Uterus (tissue), 4 donors: ENCODE measurements at places on chromosomes 3 and 15. TPM values are rescaled to one million over a fixed set of nuclear protein-coding genes. Genes with fewer than 3 reads are reported as not detected.

DNA sequence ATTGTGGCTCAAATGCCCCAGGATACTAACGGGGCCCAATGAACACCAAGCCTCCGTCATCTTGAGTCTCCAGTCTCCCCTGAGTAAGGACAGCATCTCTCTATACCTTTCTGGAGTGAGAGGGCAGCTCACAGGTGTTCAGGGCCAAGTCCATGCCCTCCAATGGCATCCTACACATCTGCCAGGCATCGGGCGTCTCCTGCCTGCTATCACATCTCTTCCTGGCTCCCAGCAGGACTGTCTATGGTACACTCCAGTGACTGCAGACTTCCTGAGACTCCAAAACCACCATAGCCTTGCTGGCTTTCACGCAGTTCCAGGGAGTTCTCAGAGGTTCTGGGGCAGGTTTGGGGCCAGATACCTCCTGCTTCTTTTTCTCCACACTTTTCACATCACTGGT is 28.3 kb downstream of the CX3CR1 start:
- DNase-seq, result no peak
- no peaks in the 10 kb centered on the region for H3K36me3 ChIP-seq
- H3K4me1 ChIP-seq, result no peaks in the 10 kb centered on the region
- H3K27ac ChIP-seq, result no peak overlapping the region

DNA sequence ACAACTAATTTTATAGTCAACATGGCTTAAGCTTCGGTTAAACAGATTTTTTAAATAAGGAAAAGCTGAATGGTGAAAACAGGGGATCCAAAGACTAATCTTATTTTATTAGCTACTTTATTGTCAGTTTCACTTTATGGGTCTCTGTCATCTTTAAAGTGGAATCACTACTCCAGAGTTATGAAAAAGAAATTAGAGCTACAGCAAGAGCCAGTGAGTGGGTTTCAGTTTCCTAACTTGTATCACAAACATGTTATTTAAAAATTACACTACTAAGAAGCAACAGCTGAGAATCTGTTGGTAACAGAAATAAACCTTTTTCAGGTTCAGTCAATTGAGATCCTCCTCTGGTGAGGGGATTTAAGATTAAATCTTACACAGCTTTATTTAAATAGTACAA is 10.0 kb downstream of the PHC3 start:
- DNase-seq, result no peak
- H3K4me1 ChIP-seq, result no peaks in the 10 kb centered on the region
- no peak overlapping the region for H3K4me3 ChIP-seq
- H3K27ac ChIP-seq, result no peak overlapping the region
- H3K27me3 ChIP-seq, result no peaks in the 10 kb centered on the region
- no peaks in the 10 kb centered on the region for H3K36me3 ChIP-seq

GRCh38 chr3:177948716-177949425 is 587.4 kb upstream of the KCNMB2 start:
- H3K4me3 ChIP-seq, result no peak overlapping the region
- H3K4me1 ChIP-seq, result no peaks in the 10 kb centered on the region
- DNase-seq, result no peak
- H3K27ac ChIP-seq, result no peak overlapping the region

- H3K36me3 ChIP-seq, result no peaks in the 10 kb centered on the region
- H3K27me3 ChIP-seq, result no peaks in the 10 kb centered on the region
- H3K27ac ChIP-seq, result peak overlapping the region; percentile 72
- no peak for DNase-seq
- no peak overlapping the region for H3K4me3 ChIP-seq
- no peaks in the 10 kb centered on the region for H3K4me1 ChIP-seq
These were observed 159.5 kb downstream of the CHSY1 start for GRCh38 chr15:101092156-101092866.

- no peaks in the 10 kb centered on the region for H3K4me1 ChIP-seq
- no peak overlapping the region for H3K4me3 ChIP-seq
- peak overlapping the region; percentile 41 for H3K27ac ChIP-seq
- no peak for DNase-seq
- no peaks in the 10 kb centered on the region for H3K36me3 ChIP-seq
These were observed 102.9 kb downstream of the LRRC49 start for GRCh38 chr15:70995383-70995970.

- H3K36me3 ChIP-seq, result no peaks in the 10 kb centered on the region
- H3K27me3 ChIP-seq, result no peaks in the 10 kb centered on the region
These were observed 166.4 kb upstream of the ROPN1 start for GRCh38 chr3:124158168-124158881.

GRCh38 chr3:138653567-138653966 is 45.0 kb downstream of the FAIM start:
- H3K27ac ChIP-seq, result no peak overlapping the region
- H3K4me3 ChIP-seq, result no peak overlapping the region
- H3K4me1 ChIP-seq, result no peaks in the 10 kb centered on the region
- no peaks in the 10 kb centered on the region for H3K27me3 ChIP-seq
- H3K36me3 ChIP-seq, result no peaks in the 10 kb centered on the region

The GOLGA8Q gene
- 5.2 TPM for total RNA-seq

DNA sequence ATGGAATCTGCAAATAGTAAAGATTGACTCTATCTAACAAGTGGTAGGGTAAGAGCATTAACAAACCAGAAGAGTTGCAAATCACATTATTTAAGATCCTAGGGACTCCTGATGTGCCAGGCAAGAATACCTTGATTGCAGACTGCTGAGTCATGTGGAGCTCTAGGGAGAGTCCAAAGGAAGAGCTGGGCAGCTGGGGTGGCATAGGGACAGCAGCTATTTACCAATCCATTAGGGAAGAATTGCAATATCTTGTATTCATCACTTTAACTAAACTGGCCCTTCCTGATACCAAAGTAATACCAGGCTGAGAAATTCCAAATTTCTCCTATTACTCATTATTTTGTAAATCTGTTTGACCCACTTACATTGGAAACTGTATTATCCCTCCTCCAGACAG is 52.2 kb upstream of the ACP3 start:
- DNase-seq, result no peak
- H3K36me3 ChIP-seq, result no peaks in the 10 kb centered on the region
- no peak overlapping the region for H3K27ac ChIP-seq
- H3K4me1 ChIP-seq, result no peaks in the 10 kb centered on the region
- H3K4me3 ChIP-seq, result no peak overlapping the region
- no peaks in the 10 kb centered on the region for H3K27me3 ChIP-seq

GRCh38 chr3:25678581-25678980 is 13.9 kb upstream of the TOP2B start:
- H3K4me1 ChIP-seq, result no peaks in the 10 kb centered on the region
- H3K27ac ChIP-seq, result no peak overlapping the region
- no peaks in the 10 kb centered on the region for H3K36me3 ChIP-seq
- H3K27me3 ChIP-seq, result no peaks in the 10 kb centered on the region
- no peak overlapping the region for H3K4me3 ChIP-seq

The MYO5C gene
- total RNA-seq, result 35.3 TPM

The HHATL gene
- total RNA-seq, result not detected

DNA sequence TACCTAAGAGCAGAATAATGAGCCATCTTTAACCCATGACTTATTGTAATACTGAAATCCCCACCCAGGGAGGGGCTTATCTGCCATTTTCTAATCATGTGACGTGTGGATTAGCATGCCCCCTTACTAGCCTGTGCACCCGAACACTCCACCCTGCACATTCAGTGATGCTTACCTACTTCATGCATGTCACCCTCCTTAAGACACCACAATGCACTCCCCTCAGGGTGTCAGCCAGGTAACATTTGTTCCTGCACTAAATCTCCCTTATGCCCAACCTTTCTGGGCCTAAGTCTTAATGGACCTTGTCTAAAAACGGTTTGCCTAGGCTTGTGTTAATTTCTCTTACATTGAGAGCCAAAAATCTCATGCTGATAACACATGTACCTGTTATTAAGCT is 336.6 kb downstream of the OCA2 start:
- no peaks in the 10 kb centered on the region for H3K4me1 ChIP-seq
- no peaks in the 10 kb centered on the region for H3K36me3 ChIP-seq
- H3K4me3 ChIP-seq, result no peak overlapping the region
- no peaks in the 10 kb centered on the region for H3K27me3 ChIP-seq
- H3K27ac ChIP-seq, result no peak overlapping the region
- no peak for DNase-seq

DNA sequence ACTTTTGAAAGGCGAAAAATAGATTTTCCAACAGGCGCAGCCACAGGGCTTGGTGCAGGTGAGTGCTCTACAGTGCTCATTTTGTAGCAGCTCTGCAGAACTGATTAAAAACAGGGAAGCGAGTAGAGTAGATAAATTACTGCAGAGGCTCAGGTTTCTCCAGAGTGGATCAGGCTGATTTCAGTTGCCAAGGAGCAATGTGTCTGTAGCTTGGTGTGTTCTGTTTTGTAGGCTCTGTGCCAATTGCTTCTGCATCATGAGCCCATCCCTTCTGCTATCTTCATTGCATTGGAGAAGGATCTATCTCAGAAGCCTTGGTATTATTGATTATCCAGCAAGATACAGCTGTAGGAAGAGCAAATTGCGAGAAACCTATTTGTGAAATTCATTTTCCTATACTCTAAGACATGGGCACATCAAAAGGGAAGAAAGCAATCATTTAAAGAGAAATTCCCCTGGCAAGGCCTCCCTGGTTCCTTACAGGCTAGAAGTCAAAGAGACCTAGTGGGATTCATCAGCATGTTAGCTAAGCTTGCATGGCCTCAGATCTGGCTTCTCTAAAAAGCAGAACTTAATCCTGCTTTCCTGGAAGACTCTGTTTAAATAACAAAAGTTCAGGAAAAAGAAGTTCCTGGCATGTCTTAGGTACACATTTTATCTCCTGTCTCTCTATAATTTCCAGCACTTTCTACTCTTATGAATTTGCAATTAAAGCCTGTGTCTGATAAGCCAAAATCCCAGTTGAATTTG is 432.4 kb upstream of the ATP10A start:
- H3K4me1 ChIP-seq, result no peaks in the 10 kb centered on the region
- no peaks in the 10 kb centered on the region for H3K36me3 ChIP-seq
- H3K4me3 ChIP-seq, result no peak overlapping the region

The MKRN2OS gene
- not detected for total RNA-seq

The GOLIM4 gene
- total RNA-seq, result 21.0 TPM

The ABHD10 gene
- total RNA-seq, result 25.6 TPM

DNA sequence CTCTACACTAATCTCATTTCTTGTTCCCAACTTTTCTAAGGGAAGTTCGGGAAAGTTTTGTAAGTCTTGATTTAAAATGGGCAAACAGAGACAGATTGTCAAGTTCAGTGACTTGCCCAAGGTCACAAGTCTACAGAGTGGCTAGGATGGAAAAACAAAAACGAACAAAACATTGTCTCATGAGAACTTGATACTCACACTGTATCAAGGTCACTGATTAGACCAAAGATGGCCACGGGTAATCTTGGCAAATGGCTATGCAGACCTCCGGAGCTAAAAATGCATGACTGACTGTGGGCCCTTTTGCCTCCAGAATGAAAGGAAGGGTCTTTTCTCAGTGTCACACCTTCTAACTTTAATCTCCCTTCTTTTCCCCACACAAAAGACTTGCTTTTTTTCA is 460.9 kb downstream of the FOXP1 start:
- no peak overlapping the region for H3K27ac ChIP-seq
- H3K4me3 ChIP-seq, result no peak overlapping the region
- peaks cover 4% of the 10 kb centered on the region for H3K4me1 ChIP-seq
- no peaks in the 10 kb centered on the region for H3K27me3 ChIP-seq
- H3K36me3 ChIP-seq, result no peaks in the 10 kb centered on the region

The ANKRD34C gene
- total RNA-seq, result not detected

DNA sequence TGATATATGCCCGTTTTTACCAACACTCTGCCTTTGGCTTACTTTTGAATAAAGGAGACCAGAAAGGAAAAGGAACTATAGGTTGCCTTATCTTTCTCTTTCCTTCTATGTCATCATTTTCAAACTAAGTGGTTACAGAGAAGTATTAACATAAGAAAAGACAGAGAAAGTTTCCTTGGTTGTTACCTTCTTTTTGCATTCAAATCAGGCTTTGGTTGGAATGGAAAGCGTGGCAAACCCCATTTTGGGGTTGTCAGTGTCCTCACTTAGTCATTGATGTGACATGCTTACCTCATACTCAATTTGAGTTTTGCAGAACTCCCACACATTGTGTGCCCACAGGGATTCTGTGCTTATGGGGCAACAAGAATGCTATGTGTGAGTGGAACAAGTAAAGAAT is 3.7 kb upstream of the THRB start:
- H3K36me3 ChIP-seq, result no peaks in the 10 kb centered on the region
- H3K4me1 ChIP-seq, result no peaks in the 10 kb centered on the region
- H3K27me3 ChIP-seq, result no peaks in the 10 kb centered on the region
- no peak overlapping the region for H3K4me3 ChIP-seq

- H3K4me3 ChIP-seq, result peak overlapping the region; percentile 28
- H3K27me3 ChIP-seq, result no peaks in the 10 kb centered on the region
- H3K27ac ChIP-seq, result no peak overlapping the region
- no peaks in the 10 kb centered on the region for H3K4me1 ChIP-seq
- no peak for DNase-seq
These were observed 334 bp upstream of the IGSF11 start for GRCh38 chr3:119035014-119035346.

The BFSP2 gene
- total RNA-seq, result not detected

The CADPS gene
- total RNA-seq, result not detected

The TERB2 gene
- not detected for total RNA-seq

The CX3CR1 gene
- not detected for total RNA-seq
